ENCODE measurements at places on chromosomes 5 and 9.

DNA sequence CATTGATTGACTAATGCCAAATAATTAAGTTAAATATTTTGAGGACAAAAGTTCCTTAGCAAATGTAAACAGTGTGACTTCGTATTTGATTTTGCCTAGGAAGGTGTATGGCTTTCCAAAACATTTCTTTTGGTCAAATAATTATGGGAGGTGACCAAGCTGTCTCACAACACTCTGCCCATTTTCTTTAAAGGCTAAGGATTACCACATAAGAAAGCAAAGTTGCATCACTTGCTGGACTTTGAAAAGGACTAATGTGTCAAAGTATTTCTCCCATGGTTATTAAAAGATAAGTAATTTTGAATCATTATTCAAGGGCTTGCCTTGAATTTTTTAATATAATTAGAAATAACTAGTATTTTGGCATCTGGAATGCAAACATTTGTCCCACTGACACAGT, 74.7 kb downstream of the HAPLN1 start:
- DNase-seq: no peak

- no peak for DNase-seq
Measured at GRCh38 chr9:34046784-34047379, 1.8 kb downstream of the UBAP2 start.

DNA sequence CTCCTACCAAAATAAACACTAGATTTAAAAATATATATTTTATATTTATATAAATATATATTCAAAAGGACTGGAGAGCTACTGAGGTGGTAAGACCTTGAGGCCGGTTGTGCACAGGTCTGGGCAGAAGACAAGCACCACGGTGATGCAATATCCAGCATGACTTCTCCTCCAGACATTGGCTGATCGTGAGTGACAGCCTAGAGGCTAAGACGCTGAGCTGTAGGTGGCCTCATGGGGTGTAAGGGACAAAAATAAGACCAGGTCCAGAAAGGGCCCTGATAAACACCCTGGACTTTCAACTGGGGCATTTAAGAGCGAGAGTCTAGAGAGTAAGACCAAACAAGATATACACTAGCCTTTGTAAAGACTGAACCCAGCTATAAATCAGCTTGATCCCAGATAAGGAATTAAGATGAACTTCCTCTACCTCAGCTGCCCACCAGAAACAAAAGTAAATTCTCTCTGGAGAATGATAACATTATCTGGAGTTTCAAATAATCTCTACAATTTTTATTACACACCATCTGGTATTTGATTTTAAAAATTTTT, 14.2 kb upstream of the C5orf47 start:
- no peak for DNase-seq

GRCh38 chr9:36551910-36552309, 20.8 kb upstream of the MELK start:
- DNase-seq: no peak

GRCh38 chr9:112810696-112811490, 60.3 kb downstream of the SNX30 start:
- no peak for DNase-seq

DNA sequence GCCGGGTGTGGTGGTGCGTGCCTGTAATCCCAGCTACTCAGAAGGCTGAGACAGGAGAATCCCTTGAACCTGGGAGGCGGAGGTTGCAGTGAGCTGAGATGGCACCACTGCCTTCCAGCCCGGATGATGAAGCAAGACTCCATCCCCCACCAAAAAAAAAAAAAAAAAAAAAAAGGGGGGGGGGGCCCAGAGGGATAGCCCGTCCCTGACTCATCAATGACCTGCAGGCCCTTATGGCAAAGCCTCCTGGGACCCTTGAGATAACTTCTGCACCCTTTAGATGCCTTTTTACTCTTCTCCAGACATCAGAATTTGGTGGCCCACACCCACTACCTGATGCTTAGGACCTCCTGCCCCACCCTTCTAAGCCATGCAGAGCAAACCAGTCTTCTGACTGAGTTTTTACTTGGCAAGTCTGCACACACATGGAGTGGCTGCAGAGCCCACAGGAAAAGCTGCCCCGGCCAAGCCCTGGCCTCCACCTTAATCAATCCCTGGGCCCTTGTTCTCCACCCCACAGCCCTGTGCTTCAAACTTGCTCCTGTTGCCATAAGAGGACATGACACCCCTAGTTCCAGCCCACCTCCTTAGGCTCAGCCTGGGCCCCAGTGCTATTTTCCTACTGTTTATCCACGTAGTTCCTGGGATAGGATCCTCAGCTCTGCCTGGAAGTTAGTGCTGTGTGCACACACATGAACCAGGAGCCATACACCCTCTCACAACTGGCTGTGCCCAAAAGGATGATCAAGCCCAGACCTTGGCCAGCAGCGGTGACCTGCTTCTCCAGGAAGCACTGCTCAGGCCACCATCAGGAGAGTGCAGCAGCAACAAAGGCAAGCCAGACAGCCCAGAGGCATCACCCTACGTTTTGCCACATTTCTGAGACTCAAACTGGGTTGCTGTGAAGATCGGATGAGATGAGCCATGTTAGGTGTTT, 5.1 kb downstream of the MGAT1 start:
- no peak for DNase-seq

GRCh38 chr5:160165137-160166068, 46.2 kb upstream of the PWWP2A start:
- peak; percentile 79 for DNase-seq

GRCh38 chr5:132389585-132390286, 20.2 kb downstream of the SLC22A5 start:
- DNase-seq: no peak

- DNase-seq: no peak
Measured at GRCh38 chr5:72598401-72599064, 91.3 kb upstream of the ZNF366 start.

GRCh38 chr9:33249087-33249658, 9.2 kb downstream of the SPINK4 start:
- DNase-seq: no peak

- DNase-seq: no peak
Measured at GRCh38 chr9:27394154-27394825, 97.3 kb upstream of the EQTN start.

- DNase-seq: no peak
Measured at GRCh38 chr9:99431103-99431502, 209.0 kb downstream of the SEC61B start.

GRCh38 chr9:130866474-130866965, 30.1 kb downstream of the QRFP start:
- peak; percentile 87 for DNase-seq

DNA sequence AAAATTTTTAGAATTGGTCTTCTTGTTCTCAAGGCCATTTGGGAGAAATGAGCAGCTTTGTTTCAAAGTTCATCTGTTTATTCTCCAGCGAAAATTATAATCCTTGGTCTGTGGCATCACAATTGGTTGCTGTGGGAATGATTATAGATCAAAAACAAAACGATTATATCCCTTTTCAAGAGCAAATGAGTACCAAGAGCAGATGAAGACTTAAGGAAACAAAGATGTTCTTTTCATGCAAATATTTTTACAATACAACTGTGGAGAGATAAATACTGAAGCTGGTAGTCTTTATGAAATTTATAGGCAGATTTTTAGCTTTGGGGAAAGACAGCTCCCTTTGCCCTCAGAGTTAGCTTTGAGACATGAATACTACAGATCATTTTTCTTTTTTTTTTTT, 620.8 kb upstream of the DMAC1 start:
- no peak for DNase-seq

GRCh38 chr9:21871256-21871975, 69.0 kb downstream of the MTAP start:
- DNase-seq: no peak

DNA sequence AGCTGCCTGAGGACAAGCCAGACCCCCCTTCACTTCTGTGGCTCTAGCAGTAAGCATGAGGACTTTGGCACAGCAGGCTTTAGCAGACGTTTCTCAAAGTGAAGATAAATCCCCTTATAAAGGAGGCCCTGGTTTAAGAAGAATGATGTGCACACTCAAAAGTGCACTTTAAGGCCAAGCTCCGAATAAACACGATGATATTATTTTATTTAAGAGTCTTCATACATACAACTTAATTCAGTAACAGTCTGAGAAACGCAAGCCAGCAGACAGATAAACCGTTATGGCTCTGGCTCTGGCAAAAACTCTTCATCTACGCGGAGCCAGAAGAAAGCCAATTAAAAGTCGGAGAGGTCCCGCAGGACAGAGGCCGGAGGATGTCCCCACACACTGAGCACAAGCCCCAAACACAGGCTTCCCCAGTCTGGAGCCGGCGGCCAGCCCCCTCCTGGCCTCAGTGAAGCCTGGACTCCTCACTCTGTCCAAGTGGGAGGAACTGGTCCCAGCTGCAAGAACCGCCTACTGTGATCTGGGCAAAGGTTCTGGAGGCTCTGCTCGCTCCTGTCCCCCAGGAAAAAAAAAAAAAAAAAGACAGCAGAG, 44.6 kb downstream of the ADAMTS2 start:
- no peak for DNase-seq

GRCh38 chr9:124180557-124180956, 77.2 kb upstream of the NEK6 start:
- DNase-seq: no peak
